ENCODE measurements at places on chromosomes 2 and 18. TPM values are rescaled to one million over a fixed set of nuclear protein-coding genes. Genes with fewer than 3 reads are reported as not detected.

GRCh38 chr2:134900151-134900550, 18.5 kb upstream of the CCNT2 start:
- no peaks in the 10 kb centered on the region for H3K36me3 ChIP-seq
- H3K27ac ChIP-seq, result no peak overlapping the region
- H3K27me3 ChIP-seq, result no peaks in the 10 kb centered on the region
- no peak overlapping the region for H3K4me3 ChIP-seq

DNA sequence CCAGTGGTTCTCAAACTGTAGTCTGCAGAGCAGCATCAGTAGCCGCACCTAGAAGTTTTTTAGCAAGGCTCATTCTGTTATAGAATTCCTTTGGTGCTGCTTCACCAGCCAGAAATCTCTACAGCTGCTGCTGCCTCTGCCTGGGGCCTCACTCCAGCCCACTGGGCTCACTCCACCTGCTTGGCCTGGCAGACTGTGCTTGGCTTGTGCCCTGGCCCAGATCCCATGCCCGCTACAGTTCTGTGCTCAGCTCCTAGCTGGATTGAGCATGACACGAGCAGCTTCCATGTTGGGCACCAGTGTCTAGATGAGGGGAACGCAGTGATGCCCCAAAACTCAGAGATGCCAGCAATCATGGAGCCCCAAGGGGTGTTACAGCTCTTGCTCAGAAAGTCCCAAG, 22.6 kb downstream of the MAPK4 start:
- H3K36me3 ChIP-seq, result no peaks in the 10 kb centered on the region
- H3K27me3 ChIP-seq, result no peaks in the 10 kb centered on the region
- no peak overlapping the region for H3K4me3 ChIP-seq

DNA sequence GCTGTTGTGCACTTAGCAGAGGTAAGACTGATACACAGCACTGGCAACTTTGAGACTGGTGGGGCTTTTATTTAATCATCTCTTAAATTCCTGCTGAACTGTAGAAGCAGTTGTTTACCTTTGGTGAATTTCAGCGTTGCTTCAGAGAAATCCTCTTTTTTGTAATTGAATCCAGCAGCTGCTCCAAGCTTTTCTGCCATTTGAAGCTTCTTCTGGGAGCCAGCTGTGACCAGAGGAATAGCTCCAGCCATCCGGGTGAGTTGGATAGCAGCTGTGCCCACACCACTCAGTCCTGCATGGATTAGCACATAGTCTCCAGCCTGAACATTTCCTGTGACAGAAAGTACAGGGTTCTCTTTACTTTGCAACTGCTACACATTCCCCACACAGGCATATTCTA, 3.9 kb downstream of the TP53I3 start:
- no peak for DNase-seq
- H3K27ac ChIP-seq, result no peak overlapping the region
- no peak overlapping the region for H3K4me3 ChIP-seq
- H3K4me1 ChIP-seq, result peaks cover 5% of the 10 kb centered on the region

DNA sequence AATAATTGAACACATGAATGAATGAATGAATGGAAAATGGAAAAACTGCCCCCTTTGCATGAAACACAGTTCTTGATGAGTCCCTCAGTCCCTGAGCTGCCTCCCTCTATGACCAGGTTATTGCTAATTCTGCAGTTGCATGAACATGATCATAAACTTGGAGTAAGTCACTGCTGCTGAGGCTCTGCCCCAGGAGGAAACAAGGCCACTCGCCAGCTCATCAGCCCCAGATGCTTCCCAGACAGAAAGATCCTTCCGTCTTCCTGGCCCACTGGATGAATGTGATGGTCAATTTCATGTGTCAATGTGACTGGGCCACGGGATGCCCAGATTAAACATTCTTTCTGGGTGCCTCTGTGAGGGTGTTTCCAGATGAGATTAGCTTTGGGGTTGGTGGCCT, 16.4 kb downstream of the GPR45 start:
- no peak overlapping the region for H3K27ac ChIP-seq
- H3K4me3 ChIP-seq, result no peak overlapping the region

DNA sequence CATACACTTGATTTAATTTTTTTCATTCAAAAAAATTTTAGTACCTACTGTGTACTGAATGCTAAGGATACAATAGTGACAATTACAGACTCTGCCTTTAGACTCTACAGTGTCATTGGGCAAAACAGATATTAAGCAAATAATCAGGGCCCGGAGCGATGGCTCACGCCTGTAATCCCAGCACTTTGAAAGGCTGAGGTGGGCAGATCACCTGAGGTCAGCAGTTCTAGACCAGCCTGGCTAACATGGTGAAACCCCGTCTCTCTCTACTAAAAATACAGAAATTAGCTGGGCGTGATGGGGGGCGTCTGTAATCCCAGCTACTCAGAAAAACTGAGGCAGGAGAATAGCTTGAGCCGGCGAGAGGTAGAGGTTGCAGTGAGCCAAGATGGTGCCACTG, 1.4 kb downstream of the UBXN2A start:
- H3K36me3 ChIP-seq, result no peaks in the 10 kb centered on the region
- no peaks in the 10 kb centered on the region for H3K27me3 ChIP-seq
- DNase-seq, result no peak
- peaks cover 4% of the 10 kb centered on the region for H3K4me1 ChIP-seq
- H3K4me3 ChIP-seq, result no peak overlapping the region
- no peak overlapping the region for H3K27ac ChIP-seq

DNA sequence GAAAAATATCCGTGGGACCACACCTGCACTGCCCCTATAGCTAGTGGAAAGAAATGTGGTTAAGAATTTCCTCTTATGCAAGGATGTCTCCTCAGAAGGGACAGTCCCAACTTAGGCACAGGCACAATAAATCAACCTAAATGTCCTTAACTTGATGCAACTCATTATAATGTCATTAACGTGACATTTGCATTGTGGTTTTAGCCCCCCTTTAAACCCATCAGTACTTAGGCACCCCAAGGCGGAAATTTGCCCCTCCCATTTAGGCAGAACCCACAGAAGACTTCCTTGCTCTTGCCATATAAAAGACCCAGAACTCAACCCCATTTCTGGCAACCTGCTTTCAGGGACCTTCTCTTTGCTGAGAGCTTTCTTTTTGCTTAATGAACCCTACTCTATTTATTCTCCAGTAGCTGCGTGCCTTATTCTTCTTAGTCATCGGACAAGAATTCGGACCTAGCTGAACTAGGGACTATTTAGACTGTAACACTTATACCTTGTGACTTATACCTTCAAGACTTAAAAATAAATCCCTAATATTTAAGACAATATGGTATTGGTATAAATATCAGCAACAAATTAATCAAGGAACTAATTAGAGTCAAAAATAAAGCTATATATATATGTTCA, 1281.6 kb upstream of the TMEFF2 start:
- DNase-seq, result no peak
- no peak overlapping the region for H3K4me3 ChIP-seq
- no peaks in the 10 kb centered on the region for H3K36me3 ChIP-seq

DNA sequence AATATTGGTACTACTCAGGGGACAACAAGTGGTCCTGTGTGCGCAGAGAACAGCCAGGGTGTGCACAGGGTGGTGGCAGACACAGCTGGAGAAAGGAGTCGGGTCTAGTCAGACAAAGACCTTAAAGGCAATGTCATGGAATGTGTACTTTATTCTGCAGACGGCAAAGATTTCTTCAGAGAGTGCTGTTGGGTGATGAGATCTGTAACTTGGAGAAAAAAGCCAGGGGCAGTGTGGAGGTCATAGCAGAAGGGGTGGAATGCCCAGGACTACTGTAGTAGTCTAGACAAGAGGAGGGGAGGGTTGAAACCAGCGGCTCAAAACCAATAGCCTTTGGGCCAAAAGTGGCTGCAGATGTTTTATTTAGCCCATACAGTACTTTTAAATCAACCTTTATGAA, 121.3 kb upstream of the ZFP36L2 start:
- no peak for DNase-seq
- no peak overlapping the region for H3K4me3 ChIP-seq
- H3K4me1 ChIP-seq, result peaks cover 40% of the 10 kb centered on the region
- no peak overlapping the region for H3K27ac ChIP-seq

- H3K27me3 ChIP-seq, result no peaks in the 10 kb centered on the region
- peaks cover 3% of the 10 kb centered on the region for H3K4me1 ChIP-seq
- no peaks in the 10 kb centered on the region for H3K36me3 ChIP-seq
- no peak overlapping the region for H3K27ac ChIP-seq
These were observed 61.1 kb downstream of the CABLES1 start for GRCh38 chr18:23196119-23197007.

GRCh38 chr18:57666818-57667497, 45.3 kb upstream of the NARS1 start:
- no peaks in the 10 kb centered on the region for H3K4me1 ChIP-seq
- H3K27me3 ChIP-seq, result no peaks in the 10 kb centered on the region
- H3K36me3 ChIP-seq, result no peaks in the 10 kb centered on the region
- DNase-seq, result no peak
- H3K4me3 ChIP-seq, result no peak overlapping the region
- no peak overlapping the region for H3K27ac ChIP-seq

- no peak overlapping the region for H3K27ac ChIP-seq
- no peaks in the 10 kb centered on the region for H3K27me3 ChIP-seq
- no peaks in the 10 kb centered on the region for H3K4me1 ChIP-seq
- DNase-seq, result no peak
- H3K4me3 ChIP-seq, result no peak overlapping the region
- no peaks in the 10 kb centered on the region for H3K36me3 ChIP-seq
These were observed 26.1 kb downstream of the KIF5C start for GRCh38 chr2:148901142-148901541.

GRCh38 chr18:74797577-74798151, 200.0 kb downstream of the ZNF407 start:
- no peak overlapping the region for H3K27ac ChIP-seq
- H3K27me3 ChIP-seq, result no peaks in the 10 kb centered on the region
- no peak for DNase-seq
- H3K4me1 ChIP-seq, result peaks cover 2% of the 10 kb centered on the region
- no peaks in the 10 kb centered on the region for H3K36me3 ChIP-seq

The MYO7B gene
- total RNA-seq, result not detected

The EVA1A gene
- total RNA-seq, result 1.6 TPM

The CNTNAP5 gene
- total RNA-seq, result not detected
